ENCODE measurements at places on chromosomes 5 and 9.

DNA sequence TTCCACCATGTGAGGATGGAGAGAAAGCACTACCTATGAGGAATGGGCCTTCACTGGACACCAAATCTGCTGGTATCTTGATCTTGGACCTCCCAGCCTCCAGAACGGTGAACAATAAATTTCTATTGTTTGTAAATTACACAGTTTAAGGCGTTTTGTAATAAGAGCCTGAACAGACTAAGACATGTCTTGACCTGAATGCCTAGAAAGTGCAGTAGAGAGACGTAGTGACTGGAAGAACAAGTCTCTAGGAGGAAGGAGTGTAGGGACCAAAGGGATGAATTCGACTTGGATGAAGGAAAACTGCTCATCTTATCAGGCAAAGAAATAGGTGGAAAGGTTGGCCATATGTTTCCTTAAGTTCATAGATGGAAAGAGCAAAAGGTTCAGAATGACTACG is 309.8 kb upstream of the RGMB start:
- DNase-seq = no peak

DNA sequence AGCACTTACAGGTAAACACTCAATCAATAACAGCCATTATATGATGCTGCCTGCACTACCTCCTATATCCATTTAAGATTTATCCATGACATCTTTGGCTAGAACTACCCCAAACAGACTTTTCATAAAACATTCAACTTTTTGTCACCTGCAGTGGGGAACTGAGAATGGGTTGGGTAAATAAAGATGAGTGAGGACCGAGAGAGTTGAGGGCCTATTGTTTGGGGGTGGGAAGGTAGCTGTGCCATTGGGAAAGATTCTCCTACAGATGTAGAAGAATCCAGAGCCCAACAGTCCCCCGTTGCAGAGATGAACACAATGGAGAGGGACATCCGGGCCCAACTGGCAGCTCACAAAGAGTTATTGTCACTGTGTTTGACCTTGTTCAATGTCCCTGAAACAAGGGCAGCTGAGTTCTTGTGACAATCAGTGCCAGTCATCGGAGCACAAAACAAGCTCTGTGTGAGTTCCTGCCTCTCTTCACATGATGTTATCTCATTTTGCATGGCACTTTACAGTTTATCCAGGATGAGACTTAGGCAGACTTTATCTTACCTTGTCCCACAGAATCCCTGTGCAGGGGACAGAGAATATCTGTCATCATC is 11.5 kb upstream of the SLC31A2 start:
- DNase-seq = no peak

- DNase-seq = no peak
Observed at GRCh38 chr5:175887463-175887862, 16.1 kb downstream of the CPLX2 start.

GRCh38 chr5:115602591-115603125 is 379 bp upstream of the TICAM2 start:
- no peak for DNase-seq

- DNase-seq = no peak
Observed at GRCh38 chr5:172410160-172410559, 44.2 kb downstream of the SH3PXD2B start.

GRCh38 chr9:125946397-125946796 is 199.2 kb downstream of the PBX3 start:
- DNase-seq = no peak

DNA sequence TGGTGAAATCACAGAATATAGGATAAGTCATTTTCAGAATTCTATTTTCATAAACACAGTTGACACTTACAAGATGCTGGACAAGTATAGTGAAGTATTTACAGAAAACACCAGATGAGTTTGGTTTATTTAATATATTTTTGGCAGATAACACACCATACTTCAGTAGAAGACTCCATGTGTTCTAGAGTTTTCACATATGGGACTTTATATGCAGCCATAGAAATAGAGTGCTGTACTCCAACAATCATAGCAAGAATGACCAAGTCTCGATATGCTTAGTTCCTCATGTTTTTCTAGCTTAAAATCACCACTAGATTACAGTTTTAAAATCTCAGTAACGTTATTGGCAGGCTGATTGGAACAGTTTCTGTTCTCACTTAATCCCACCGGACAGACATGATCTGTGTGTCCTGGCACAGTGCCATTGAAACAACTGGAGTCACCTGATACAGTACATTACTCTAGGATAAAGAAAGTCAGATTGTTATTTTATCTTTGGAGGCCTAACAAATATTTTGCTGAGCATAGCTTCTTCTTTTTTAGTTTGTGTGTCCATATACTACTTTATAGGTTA is 45.8 kb upstream of the ERBIN start:
- DNase-seq = no peak

DNA sequence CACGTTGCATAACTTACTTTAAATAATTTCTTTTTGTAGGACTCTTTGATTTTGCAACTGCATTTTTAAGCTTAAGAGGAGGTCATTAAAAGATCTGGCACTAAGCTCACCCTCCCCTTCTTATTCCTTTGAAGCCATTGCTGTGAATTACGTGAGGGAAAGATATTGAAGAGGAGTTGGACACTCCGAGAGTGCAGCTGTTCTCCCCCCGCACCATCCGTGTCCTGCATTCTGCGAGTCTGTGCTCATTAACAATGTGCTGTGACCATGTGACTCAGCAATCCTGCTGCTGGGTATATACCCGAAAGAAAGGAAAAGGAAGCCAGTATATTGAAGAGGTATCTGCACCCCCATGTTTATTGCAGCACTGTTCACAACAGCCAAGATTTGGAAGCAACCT is 40.0 kb downstream of the NXNL2 start:
- DNase-seq = no peak

DNA sequence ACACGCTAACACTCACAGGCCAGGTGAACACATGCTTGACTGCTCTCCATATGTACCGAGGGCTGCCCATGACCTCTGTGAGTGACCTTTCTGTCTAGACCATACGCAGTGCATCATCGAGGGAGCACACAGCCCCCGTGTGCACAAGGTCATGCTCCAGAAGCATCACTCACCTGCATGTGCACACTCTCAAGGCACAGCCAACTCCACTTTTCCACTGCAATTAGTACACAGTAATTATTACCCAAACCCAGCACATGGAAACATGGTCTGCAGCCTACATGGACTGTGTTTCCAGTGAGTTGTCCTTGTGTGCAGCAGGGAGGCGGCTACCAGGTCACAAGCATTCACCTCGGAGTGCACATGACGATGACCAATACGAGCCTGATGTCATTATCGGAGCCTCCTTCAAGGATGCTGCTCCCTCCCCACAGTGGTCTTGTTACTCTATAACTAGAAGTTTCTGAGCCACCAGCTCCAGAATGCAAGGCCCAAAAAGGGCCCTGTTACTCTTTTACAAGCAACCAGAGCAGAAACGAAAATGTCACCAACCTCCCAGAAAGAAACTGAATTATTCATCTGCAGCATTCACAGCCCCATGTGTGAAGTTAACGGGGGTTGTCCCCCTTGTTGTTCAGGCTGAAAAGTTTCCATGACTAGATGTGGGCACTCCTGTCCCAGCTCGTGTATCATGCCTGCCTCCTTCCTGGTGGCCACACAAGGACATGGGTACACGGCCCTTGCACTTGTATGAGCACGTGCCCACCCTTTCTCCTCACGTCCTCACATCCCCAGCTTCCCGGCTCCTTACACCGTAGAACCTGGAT is 31.2 kb downstream of the SEMA4D start:
- DNase-seq = no peak

GRCh38 chr9:89815903-89816573 is 211.2 kb downstream of the GADD45G start:
- DNase-seq = no peak

DNA sequence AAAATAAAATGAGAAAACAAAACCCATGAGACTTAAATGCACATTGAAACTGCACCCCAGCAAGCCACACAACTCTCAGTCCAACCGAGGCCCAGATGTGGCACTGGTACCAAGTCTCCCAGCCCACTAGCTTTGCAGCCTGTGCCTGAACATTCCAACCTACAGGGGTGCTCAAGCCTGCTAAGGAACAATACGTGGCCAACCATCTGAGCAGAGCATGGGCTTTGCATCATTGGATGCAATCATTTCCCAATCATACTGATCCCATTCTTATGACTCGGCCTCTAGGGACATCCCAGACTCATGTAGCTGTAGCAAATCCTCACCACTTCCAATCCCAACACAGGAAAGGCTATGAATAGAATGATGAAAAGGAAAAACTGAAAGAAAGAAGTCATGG is 297.2 kb downstream of the SPOCK1 start:
- no peak for DNase-seq

DNA sequence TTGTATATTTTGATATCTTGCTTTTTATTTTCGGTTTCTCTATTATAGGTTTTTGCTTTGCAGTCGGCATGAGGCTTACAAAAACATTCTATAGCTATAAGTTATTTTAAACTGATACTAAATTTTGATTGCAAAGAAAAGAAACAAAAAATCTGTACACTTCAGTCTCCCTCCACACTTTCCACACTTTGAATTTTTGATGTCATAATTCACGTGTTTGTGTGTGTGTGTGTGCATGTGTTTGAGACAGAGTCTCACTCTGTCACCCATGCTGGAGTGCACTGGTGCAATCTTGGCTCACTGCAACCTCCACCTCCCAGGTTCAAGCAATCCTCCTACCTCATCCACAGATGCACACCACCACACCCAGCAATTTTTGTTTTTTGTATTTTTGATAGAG is 124.9 kb downstream of the MRPS30 start:
- DNase-seq = no peak

DNA sequence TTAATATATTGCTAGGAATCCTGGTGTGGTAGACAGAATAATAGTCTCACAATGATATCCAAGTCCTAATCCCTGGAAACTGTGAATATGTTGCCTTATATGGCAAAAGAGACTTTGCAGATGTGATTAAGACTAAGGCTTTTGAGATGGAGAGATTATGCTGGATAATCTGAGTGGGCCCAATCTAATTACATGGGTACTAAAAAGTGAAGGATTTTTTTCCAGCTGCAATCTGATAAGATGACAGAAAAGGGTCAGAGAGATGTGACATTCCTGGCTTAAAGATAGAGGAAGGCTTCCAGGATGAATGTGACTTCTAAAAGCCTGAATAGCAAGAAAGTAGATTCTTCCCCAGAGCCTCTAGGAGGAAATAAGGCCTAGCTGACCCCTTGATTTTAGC is 80.7 kb upstream of the MPDZ start:
- no peak for DNase-seq
